ENCODE measurements at places on chromosomes 6 and 20. TPM values are rescaled to one million over a fixed set of nuclear protein-coding genes. Genes with fewer than 3 reads are reported as not detected.

DNA sequence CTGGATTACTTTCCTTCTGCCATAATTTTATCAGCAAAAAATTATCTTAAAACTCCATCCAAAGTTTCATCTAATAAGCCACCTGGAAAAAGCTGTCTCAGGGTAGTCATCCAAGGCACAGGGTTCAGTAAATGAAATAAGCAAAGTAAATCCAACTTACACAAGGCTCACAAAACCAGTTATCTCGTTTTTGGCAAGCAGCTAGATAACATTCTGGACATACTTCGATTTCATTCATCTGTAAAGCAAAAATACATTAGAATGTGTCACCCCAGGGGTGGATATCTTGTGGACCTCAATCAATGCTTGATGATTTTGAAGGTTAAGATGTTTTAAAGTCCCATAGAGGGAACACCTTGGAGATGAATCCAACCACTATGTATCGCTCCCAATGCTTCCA is 73.1 kb downstream of the ZMYND8 start:
- H3K27me3 ChIP-seq = no peaks in the 10 kb centered on the region
- no peak overlapping the region for H3K4me3 ChIP-seq
- DNase-seq = no peak

Gene FOXS1
- total RNA-seq = not detected

Gene MCHR2
- not detected for total RNA-seq

DNA sequence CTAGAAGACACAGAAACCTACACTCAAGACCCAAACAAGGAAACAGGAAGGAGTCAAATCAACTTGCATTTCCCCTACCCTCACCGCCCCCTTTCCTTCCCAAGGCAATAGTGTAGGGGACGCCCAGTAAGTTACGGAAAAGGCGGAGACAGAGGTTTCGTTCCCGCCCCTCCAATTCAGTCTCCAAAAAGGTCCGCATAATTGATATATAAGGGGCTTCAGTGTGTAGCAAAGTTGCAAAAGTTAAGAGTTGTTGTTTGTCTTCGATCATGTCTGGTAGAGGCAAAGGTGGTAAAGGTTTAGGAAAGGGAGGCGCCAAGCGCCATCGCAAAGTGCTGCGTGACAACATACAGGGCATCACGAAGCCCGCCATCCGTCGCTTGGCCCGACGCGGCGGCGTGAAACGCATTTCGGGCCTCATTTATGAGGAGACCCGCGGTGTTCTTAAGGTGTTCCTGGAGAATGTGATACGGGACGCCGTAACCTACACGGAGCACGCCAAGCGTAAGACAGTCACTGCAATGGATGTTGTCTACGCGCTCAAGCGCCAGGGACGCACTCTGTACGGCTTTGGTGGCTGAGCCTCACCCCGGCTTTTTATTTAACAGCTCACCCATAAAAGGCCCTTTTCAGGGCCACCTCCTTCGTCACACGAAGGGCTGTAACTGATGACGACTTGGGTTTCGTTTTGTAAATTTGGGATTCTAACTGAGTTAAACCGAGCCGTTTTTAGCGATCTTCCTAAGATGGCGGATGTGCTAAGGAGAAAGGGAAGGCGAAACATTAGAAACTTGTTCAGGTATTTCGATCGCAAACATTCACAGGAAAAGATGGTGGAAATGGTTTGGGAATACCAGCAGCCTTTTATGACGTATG is 124.6 kb upstream of the BTN3A2 start:
- peaks cover 11% of the 10 kb centered on the region for H3K4me1 ChIP-seq
- H3K27me3 ChIP-seq = no peaks in the 10 kb centered on the region
- peak; percentile 87 for DNase-seq

DNA sequence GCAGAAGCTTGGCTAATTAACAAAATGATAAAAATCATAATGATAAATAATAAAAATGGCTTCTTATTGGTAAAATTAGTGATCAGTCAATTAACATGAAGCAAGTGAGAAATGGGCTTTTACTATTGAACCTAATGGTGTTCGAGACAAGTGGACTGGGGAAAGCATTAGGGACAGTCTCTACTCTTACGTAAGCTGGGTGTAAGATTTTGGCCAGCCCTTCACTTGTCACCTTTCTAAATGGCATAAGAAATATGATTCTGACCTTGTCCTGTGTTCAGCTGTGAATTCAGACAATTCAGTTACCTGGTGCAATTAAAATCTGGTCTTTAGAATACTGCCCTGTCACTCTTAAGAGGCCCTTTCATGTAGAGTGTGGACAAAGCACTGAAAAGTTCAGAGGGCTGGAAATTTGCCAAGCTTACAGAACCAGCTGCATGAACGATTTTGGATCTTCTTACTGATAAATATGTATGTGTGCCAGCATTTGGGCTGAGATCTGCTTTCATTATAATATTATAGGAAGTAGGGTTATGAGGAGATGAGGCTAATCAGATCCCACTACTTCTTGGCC is 115.9 kb downstream of the QRSL1 start:
- no peak for DNase-seq
- no peaks in the 10 kb centered on the region for H3K27me3 ChIP-seq
- no peak overlapping the region for H3K4me3 ChIP-seq

GRCh38 chr6:131924881-131925474 is 26.2 kb downstream of the CCN2 start:
- H3K27ac ChIP-seq = no peak overlapping the region
- no peak for DNase-seq
- H3K36me3 ChIP-seq = no peaks in the 10 kb centered on the region
- no peaks in the 10 kb centered on the region for H3K27me3 ChIP-seq
